ENCODE measurements at places on chromosomes 12 and 14.
A peak's percentile ranks its signal among the peaks of the same experiment; 100 is the strongest.

GRCh38 chr12:116590561-116590960 is 31.4 kb downstream of the MAP1LC3B2 start:
- no peak for DNase-seq

DNA sequence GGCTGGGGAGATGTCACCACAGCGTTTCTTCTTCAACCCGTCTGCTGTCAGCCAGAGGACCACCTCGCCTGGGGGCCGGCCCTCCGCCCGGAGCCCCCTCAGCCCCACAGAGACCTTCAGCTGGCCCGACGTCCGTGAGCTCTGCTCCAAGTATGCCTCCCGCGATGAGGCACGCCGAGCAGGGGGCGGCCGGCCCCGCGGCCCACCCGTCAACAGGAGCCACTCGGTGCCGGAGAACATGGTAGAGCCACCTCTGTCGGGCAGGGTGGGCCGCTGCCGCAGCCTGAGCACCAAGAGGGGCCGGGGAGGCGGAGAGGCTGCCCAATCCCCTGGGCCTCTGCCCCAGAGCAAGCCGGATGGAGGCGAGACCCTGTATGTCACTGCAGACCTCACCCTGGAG is 38.8 kb downstream of the PLEKHG3 start:
- no peak for DNase-seq

DNA sequence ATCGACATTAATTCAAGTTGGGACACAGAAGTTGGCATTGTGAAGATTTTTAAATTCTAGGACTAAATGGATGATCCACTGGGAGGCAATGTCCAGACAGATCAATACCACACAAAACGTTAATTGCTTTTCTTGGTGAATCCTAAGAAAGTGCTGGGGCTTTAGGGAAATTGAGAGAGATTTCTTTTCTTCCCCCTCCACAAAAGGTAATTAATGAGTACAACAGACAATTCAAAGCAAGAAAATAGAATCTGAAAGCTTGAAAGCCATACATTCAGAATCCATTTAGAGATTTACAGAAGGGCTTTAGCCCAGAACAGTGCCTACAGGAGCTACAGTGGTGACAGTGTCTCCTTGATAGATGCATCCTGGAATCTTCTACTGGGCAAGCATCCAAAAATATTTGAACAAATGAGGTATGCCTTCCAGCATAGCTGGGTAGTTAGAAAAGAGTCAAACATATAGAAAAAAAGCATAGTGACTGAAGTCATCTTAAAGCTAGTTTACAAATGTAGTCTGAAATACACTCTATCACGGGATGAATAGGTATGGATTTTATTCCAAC is 718.1 kb downstream of the DIO2 start:
- DNase-seq: no peak

GRCh38 chr14:80150301-80150700 is 61.0 kb downstream of the DIO2 start:
- no peak for DNase-seq

- DNase-seq: no peak
Measured at GRCh38 chr12:124685689-124686369, 118.4 kb upstream of the NCOR2 start.

- no peak for DNase-seq
Measured at GRCh38 chr12:115820656-115821055, 456.8 kb downstream of the MED13L start.

DNA sequence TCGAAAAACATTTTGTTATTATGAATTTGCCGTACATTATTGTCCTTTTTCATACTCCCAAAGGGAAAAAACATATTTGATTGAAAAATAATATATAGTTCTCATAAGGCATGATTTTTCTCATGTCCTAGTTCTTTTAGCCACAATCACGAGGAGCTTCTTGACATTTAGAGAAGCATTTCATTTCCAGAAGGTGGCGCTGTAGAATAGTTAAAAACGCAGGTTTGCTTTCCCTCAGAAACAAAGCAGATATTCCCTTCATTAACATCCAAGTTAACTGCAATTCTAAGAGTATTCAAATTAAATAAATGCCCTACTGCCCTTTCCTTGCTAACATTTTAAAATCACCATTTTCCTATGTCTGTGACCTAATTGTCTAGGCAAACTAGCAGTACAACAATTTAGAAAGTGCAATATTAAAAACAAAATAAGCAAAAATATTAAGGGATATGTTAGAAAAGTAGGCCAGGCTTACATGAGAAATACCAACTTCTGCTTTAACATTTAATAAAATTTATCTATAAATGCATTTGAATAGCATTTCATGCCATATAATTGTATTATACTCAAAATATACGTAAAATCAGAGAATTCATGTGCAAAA is 10.9 kb upstream of the PIK3C2G start:
- peak; percentile 58 for DNase-seq

DNA sequence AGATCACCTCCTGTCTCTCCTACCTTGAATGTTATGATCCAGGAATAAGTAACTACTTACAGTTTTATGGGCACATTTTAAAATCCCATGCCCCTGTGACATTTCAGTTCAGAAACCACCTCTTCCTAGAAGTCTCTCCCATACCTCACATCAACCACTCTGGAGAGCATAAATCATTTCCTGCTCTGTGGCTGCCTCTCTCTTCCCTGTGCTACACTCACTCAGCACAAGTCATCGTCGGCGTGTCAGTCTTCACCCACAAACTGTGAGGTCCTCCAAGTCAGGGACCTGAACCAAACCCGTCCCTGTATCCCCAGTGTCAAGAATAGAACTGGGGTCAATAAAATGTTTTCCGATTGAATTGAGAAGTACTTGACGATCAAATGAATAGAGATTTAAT is 863.3 kb downstream of the BCL11B start:
- no peak for DNase-seq

DNA sequence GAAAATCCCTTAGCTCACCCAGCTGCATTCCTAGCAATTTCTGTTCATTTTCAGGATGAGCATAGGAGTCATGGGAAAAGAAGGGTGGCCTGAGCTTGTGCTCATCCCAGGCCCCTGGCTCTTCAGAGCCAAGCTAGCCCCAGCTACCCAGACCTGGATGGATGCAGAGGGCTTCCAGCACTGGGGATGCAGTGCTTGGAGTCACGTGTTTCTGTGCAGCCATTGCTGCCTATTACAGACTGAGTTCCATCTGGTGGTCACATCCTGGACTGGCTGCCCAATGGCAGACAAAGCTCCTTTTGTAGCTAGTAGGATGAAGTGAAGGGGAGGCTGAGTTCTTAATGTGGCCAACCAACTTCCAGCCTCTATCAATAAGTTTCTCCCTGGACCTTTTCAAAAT is 54.2 kb upstream of the JDP2 start:
- no peak for DNase-seq

DNA sequence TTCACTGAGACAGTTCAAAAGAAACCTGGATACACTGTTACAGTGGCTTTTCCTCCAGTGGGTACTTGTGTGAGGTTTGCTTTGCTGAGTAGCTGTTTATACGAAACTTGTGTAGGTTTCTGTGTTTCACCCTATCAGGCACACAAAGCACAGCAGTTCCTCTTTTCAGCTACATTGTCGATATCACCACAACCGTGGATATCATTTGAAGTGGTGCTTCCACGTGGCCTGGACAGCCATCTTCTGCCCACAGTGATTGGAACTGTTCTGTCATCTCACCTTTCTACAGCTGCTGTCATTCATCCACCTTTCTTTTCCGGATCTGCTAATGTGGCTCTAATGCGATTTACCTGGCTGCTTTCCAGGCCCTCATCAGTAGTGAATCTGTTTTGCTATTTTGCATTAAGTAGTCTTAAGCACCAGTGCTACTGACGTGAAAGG is 368.8 kb downstream of the SYT1 start:
- DNase-seq: no peak

DNA sequence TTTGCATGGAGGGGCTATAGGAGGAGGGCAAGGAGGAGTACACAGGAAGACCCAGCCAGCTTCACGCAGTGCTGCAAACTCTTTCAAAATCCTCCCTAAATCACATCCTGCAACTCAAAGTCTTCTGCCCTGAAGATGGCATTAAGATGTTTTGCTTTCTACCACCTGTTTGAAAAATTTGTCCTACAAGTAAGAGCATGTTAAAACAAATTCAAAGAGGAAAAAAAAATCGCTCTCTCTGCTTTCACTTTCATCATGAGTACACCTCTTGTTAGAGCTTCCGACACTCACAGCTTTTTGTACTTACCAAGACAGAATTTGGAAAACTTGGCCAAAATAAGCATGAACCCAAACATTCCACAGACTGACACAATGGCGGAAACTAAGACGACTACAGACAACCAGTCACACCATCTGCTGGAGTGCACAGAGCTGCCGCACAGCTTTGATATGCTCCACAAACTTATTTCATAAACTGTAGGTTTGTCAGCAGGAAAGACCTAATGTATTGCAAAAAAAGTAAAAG is 21.3 kb downstream of the GCH1 start:
- peak; percentile 31 for DNase-seq

GRCh38 chr12:95767703-95768102 is 22.9 kb downstream of the NTN4 start:
- DNase-seq: no peak

GRCh38 chr14:100076606-100077005 is 11.4 kb downstream of the EVL start:
- no peak for DNase-seq

DNA sequence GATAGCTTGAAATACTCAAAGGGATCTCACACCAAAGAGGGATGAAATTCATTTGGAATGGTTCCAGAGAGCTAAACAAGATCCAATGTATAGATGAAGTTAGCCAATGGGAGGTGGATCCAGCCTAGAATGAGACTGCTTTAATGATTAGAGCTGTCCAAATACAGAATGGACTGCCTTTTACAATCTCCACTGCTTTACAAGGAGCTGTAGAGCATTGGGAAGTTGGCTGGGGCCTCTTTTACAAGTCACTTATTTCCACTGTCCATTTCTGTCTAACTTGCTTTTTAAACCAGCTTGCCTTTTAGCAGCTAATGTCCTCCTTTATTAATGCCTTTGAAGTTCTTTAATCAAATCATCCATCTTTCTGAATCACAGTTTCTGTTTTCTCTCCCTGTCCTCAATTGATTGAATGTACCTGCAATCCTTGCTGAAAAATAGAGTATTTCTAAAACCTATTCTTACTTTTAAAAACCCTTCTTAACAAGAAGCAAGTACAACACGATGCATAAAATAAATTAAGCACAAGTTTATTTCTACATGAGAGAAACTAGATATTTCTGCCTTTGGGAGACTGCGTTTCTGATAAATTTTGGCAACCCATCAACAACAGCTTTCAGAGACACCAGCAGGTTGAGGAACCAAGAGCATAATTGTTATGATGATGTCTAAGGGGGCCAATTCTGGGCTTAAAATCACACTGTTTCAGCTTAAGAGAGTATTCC is 3.4 kb upstream of the ATP2A2 start:
- no peak for DNase-seq

GRCh38 chr14:41299924-41300323 is 306.8 kb upstream of the LRFN5 start:
- DNase-seq: no peak

GRCh38 chr14:64880221-64881121 is 764 bp upstream of the SPTB start:
- no peak for DNase-seq

DNA sequence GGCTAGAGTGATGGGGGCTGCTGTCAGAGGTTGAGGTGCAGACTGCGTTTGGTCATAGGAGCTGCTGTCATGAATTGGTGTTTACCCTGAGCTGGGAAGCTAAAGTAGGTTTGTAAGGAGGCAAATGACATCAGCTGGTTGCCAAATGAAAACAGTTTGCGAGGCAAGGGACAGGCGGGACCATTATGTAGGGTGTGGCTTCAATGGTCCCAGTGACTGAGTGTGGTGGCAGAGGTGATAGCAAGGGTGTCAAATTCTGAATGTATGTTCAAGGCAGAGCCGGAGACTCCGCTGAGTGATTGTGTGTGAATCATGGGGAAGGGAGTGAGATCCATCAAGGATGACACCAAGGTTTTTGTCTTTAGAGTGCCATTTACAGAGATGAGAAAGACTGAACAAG is 359.5 kb downstream of the VRK1 start:
- no peak for DNase-seq

DNA sequence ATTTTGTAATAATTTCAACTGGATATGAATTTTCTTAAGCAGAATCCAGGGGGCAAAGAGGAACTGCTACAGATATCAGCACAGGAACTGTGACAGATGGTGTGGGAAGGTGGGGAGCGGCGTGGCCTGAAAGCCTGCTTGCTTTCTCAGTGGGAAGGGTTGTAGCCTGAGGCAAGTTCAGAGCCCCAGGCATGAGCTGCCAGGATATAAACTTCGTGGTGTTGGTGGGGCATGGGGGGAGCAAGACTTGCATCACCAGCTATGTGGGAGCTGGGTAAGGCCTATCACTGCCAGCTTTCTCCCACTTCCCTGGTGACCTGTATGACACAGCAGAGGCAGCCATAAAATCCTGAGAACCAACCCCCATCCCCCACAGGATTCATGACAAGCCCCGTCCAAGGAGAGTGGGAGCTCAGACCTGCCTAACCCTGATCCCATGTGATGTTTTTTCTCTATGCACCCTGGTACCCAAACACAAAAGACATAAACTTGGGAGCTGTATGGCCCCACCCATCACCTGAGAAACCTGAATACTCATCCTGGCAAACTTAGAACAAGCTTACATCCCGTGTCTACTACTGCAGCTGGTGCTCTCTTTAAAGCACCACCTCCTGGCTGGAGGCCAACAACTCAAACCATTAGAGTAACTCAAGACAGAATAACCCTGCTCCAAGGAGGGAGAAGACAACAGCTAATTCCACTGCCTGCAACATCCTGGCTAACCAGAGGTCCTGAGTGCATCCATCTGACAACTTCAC is 16.5 kb downstream of the CLEC1A start:
- DNase-seq: no peak

GRCh38 chr12:119868992-119869391 is 8.1 kb downstream of the CIT start:
- no peak for DNase-seq

- DNase-seq: no peak
Measured at GRCh38 chr14:70601162-70601561, 707 bp upstream of the MED6 start.

GRCh38 chr12:125110641-125111360 is 45.6 kb downstream of the AACS start:
- no peak for DNase-seq

DNA sequence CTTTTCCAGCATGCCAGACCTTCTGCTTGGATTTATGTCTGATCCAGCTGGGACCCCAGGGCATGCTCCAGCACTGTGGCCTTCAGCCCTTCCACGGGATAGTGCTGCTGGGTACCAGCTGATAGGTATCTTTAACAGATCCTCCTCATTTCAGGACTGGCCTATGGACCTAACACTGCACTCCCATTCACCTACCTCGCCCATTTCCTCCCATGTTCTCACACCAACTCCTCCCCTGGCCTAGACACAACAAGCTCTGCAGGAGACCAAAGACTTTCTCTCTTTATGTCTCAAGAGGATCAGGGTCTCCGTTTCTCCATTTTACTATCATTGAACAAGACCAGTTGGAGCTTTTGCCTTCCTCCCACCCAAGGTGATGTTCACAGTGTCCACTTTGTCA is 140.0 kb upstream of the TMCC3 start:
- DNase-seq: no peak

DNA sequence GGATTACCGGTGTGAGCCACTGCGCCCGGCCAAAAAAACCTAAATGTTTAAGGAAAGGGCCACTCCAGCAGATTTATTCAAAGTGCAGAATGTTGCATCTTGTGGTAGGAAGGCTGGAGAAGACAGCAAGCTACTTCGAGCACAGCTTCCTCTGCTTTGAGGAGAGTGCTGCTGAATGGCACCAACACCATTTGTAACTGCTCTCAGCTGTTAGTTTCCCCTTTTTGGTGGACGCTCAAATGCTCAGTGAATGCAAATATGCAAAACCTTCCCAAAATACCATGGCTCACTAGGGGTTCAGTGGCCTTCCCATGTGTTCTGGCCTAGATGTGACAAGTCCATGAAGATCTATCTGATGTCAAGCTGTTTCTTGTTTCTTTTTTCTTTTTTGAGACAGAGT is 2.9 kb upstream of the TDRD9 start:
- no peak for DNase-seq

- no peak for DNase-seq
Measured at GRCh38 chr12:53871367-53871766, 67.3 kb upstream of the HOXC13 start.

All from H4 (cell line).